Tongue (tissue), 3 donors: ENCODE measurements at places on chromosomes 5 and 9. TPM values are rescaled to one million over a fixed set of nuclear protein-coding genes. Genes with fewer than 3 reads are reported as not detected.

Gene IFNA7
- not detected for total RNA-seq

- DNase-seq = no peak
Measured at GRCh38 chr9:111752455-111752854, 42.3 kb downstream of the SHOC1 start.

DNA sequence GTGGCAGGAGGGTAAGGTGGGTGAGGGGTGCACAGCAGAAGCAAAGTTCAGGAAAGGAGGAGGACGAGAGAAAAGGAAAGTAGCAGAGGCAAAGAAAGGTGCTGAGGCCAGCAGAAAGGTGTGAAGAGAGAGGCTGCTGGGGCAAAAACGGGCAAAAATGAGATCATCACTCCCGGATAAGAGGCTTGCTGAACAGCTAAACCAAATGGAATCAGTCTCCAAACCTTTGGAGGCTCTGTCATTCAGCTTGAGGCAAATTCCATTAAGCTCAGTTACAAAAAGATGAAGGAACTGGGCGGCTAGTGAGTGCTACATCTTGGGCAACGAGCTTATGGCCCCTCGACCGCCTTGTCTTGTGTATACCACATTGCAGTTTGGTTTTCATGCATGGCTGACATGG lies 136.4 kb downstream of the FSTL4 start:
- DNase-seq = no peak

- DNase-seq = no peak
Measured at GRCh38 chr5:139215107-139215975, 17.2 kb upstream of the SIL1 start.
